ENCODE measurements at places on chromosomes 16 and 17.

DNA sequence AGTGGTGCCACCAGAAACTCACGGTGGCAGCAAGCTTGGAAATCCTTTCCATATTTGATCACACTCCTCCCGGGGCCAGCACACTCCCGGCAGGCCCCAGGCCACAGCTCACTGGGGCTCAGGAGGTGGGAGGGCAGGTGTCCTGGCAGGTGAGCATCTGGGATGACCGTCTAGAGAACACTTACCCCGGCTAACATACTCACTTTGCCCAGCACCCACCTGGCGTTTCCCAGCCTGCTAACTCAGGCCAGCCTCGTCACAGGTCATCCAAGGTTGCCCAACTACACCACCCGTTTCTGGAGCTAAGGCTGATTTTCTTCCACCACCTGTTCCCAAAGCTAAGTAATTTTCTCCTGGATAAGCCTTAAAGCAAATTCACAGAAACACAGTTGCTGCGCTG lies 24.9 kb downstream of the FBXO31 start:
- DNase-seq, result peak; percentile 67

GRCh38 chr16:70646260-70647241 lies at the start of gene IL34:
IL34 (plus strand) TSS chr16:70646559; CDS start chr16:70646948, 389 bp downstream.
- DNase-seq, result peak; percentile 81

GRCh38 chr17:64081802-64082799 lies 47.8 kb downstream of the ERN1 start:
- peak; percentile 93 for DNase-seq

DNA sequence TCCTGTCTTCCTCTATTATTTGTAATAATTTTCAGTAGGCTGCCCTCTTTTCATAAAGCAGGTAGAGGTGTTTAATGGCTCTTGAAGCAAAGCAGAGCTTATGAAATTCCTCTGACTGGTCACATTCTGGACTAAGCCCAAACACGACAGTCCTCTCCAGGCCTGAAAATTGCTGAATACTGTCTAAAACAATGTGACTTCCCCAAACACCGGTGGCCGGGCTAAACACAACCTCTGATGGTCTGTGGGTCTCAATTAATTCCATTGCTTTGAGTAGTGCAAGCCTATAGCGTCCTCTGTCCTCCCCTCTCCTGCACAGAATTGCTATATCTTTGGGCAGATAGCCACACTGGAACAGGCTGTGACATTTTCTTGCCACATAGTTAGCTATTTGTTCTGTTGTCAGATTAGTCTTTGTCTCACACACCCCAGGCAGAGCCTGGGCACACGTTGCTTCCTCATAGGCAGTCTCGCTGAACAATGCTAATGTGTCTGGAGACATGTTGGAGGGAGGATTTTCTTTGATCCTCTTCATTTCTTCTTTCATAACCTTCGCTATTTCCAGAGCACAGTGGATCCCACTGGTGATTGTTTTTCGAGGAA lies 10.8 kb upstream of the SLFN12L start:
- no peak for DNase-seq

Data from G401 (cell line).